ENCODE measurements at places on chromosomes 6 and 20. TPM values are rescaled to one million over a fixed set of nuclear protein-coding genes. Genes with fewer than 3 reads are reported as not detected.

- DNase-seq: no peak
Observed at GRCh38 chr20:46951840-46952497, 57.3 kb downstream of the EYA2 start.

- DNase-seq: no peak
Observed at GRCh38 chr6:138404666-138405337, 779 bp downstream of the HEBP2 start.

DNA sequence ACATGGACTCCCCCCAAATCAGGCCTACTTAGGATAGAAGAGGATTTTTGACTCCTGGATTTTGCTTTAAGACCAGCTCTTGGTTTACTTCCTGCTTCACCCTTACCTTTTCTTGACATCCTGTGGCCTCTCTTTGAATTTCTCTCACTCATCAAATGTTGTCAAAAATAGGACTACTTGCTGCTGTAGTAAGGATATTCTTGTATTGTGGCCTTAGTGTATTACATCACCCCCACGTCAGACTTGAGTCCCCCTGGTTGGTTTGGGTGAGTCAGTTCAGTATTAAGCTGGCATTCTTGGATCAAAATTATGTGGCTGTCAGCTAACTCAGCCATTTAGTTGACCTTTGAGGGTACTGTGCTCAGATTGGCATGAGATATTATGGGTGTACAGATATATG is 1.1 kb downstream of the TPX2 start:
- no peak for DNase-seq

- DNase-seq: no peak
Observed at GRCh38 chr6:116649129-116649528, 19.4 kb downstream of the ZUP1 start.

Gene MAP3K5
- total RNA-seq: 31.2 TPM

DNA sequence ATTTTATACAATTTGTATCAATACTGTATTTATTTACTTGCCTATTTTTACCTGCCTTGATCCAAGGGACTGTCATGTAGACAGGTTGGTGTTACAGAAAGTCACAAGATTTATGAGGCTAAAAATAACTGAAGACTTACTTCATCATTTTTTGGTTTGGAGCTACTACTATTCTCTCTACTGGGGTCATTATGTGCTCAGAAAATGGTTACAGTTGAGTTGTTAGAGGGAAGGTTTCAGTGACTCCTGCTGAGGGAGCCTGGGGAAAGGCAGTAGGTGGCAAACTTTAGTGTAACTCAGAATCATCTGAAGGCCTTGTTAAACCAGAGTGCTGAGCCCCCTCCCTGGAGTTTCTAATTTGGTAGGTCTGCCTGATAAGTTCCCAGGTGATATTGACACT is 118.8 kb downstream of the TINAG start:
- no peak for DNase-seq

Gene PLCB4
- 12.0 TPM for total RNA-seq

- no peak for DNase-seq
Observed at GRCh38 chr20:16178546-16179135, 394.6 kb downstream of the KIF16B start.

GRCh38 chr6:44285552-44286284 is 15.5 kb downstream of the TMEM151B start:
- no peak for DNase-seq

DNA sequence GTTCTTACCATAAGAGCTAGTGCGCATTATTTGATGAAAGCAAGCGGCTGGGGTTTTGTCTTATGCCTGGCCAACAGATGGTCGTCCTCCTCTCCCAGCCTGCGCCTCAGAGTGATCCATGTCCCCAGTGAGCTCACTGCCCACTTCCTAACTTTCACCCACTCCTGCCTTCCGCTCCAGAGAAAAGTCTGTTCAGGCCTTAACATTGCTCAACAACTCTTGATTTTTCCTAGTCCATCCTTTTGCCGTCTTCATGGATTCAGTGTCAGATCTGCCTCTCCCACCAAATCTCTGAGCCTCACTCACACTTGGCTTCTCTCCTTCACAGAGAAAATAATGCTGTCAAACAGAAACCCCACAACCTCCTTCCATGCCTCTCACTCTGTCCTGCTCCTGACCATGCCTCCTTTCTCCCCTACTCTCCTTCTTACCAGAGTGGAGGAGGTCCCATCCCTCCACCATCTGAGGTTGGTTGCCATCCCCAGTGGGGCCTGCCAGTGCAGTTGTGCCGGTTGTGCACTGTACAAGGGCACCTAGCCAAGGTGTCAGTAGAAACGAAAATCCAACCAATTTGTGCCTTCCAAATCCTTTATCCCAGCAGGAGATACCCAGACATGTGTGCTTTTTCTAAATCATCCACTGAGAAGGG is 58.9 kb upstream of the SRSF6 start:
- no peak for DNase-seq

DNA sequence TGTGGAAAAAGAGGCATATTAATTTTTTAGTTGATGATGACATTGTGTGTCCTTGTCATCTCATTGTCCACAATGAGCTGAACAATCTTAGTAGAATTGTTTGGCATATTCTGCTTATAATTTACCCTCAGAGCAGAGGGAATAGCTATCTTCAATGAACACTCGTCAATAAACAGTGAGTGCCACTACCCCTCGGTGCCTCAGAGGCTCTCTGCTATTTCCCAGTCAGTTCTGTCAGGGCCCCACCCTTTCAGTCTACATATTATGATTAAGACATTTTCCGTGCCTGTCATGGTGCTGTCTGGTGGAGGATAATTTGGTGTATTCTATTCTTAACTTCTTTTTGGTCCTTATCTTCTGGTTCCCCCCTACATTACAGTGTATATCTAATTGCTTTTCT is 31.2 kb downstream of the NUS1 start:
- DNase-seq: no peak

DNA sequence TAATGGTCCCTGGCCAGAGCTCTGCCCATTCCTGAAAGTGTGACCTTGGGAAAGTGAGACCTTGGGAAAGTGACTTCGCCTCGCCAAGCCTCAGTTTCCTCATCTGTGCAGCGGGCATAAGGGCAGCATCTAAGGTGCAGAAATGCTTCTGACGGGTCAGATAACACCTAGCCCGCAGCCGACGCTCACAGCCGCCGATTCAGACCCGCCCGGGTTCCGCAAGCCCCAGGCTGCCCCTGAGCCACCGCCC is 486 bp downstream of the FKBP1A start:
- DNase-seq: no peak

GRCh38 chr20:63534427-63534830 is 2.7 kb downstream of the PTK6 start:
- no peak for DNase-seq
